ENCODE measurements at places on chromosomes 11 and 22.
A peak's percentile ranks its signal among the peaks of the same experiment; 100 is the strongest.

DNA sequence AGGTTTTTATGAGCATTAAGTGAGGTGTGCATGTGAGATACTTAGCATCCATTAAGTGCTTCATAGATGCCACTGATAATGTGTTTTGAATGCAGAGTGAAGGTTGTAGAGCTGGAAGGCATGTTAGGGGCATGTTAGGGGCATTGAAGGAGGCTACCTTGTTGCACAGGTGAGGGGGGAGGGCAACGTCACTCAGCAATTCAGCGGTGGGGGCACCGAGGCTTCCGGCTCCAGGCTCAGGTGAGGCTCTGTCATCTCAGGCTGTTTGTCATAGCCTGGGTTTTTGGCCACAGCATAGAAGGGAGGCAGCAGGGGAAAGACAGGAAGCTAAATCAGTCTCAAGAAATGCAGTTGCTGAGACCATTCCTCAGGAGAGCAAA, 299.0 kb downstream of the NTM start:
- DNase-seq: no peak

DNA sequence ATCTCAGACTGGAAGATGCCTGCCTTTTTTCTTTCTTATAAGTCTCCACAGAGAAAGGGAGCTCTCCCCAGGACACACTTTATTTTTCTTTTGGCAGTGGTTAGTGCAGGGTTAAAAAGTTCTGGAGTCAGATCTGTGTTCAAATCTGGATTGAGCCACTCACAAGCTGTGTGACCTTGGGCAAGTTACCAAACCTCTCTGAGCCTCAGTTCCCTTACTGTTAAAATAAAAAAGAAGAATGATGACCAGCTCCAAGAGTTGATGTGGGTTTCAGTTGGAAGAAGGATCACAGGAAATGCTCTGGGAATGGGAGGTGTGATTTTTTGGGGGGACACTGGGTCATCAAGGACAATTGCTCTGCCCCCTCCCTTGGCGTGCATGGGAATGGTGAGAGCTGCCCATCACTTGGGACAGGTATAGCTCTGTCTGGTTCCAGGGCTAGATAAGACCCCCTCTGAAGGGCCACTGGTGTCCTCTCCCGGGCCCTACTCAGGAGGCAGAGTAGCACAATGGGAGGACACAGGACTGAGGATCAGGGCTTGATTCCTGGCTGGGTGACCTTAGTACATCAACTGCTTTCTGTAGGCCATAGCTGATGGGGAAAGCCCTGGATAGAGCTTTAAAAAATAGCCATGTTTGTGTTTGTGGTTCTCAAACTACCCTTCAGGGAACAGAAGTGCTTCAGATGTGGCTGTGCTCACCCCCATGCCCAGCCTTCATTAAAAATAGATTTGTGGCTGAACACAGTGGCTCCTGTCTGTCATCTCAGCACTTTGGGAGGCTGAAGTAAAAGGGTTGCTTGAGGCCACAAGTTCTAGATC, 228.3 kb downstream of the MIAT start:
- no peak for DNase-seq

- no peak for DNase-seq
Measured at GRCh38 chr11:68976095-68976494, 4.7 kb downstream of the MRGPRD start.

GRCh38 chr11:99683933-99684332, 663.2 kb downstream of the CNTN5 start:
- DNase-seq: no peak

DNA sequence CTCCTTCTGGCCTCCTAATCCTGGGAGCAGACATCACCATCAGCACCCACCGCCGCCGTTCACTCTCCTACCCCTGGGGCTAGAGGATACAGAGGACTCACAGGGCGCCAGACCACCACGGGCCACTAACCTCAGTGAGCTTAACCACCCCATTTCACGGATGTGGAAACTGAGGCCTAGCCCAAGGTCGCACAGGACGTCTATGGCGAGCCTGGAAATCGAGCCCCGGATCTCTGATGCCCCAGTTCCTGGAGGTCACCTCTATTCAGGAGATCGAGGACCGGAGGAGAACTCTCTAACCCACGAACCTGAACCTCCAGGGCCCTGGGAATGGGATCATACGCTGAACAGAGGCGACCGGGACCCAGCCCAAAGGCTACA, 349 bp downstream of the TIMM10 start:
- DNase-seq: no peak

DNA sequence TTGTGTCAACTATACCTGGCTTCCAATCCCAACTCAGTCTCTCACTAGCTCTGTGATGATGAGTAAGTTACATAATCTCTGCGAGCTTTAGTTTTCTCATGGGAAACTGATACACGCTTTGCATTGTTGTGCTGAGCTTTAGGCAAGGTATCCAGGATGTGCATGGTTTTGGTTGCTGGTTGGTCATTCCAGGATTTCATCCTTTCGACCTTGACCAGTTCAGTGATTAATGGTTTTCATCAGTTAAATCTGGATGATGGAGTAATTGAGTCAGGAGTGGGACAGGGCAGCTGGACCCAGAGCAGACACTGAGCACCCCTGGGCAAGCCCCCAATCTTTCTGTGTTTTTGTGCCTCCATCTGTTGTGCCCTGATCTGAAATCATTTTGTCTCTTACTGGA, 417.3 kb upstream of the CADM1 start:
- DNase-seq: no peak

- DNase-seq: no peak
Measured at GRCh38 chr11:68741463-68741862, 9.9 kb downstream of the TESMIN start.

DNA sequence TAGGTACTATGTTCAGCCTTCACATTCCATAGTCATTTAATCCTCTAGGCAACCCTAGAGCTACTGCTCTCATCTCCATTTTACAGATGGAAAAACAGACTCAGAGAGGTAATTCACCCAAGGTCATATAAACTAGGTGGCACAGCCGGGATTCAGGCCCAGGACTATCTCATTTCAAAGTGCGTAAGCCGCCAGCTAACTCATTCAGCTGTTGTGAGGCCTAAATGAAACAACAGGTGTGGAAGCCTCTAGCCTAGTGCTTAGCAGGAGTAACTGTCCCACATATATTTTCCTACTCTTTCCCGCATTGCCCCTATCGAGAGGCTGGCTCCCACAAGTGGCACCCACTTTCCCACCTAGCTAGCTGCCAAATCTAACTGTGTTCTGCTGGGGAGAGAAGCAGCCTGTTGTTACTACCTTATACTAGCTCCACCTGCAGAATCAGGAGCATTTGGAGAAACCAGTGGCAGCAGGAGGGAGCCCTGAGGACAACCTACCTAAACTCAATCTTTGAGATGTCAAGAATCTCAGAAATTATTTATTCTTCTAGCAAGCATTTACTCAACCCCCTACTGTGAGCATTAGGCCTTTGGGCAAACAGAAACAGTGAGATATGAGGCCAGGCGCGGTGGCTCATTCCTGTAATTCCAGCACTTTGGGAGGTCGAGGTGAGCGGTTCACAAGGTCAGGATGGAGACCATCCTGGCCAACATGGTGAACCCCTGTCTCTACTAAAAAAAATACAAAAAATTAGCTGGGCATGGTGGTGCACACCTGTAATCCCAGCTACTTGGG, 20.9 kb downstream of the PRG3 start:
- no peak for DNase-seq

GRCh38 chr11:18853086-18853720, 61.6 kb upstream of the PTPN5 start:
- DNase-seq: peak; percentile 30

DNA sequence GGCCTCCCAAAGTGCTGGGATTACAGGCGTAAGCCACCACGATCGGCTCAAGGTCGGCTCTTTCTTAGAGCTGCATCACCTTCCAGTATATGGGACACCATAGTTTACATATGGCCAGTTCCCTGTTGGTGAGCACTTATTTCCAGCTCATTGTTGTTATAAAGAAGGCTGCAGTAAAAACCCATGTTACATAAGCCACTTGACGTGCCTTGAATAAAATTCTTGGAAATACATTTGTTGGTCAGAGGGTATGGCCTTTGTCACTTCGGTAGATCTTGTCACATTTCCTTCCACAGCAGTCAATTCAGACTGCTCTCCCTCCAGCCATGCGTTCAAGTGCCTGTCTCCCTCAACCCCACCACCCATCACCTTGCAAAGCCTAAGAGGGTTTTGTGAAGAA, 92.9 kb downstream of the PRR5L start:
- DNase-seq: no peak

DNA sequence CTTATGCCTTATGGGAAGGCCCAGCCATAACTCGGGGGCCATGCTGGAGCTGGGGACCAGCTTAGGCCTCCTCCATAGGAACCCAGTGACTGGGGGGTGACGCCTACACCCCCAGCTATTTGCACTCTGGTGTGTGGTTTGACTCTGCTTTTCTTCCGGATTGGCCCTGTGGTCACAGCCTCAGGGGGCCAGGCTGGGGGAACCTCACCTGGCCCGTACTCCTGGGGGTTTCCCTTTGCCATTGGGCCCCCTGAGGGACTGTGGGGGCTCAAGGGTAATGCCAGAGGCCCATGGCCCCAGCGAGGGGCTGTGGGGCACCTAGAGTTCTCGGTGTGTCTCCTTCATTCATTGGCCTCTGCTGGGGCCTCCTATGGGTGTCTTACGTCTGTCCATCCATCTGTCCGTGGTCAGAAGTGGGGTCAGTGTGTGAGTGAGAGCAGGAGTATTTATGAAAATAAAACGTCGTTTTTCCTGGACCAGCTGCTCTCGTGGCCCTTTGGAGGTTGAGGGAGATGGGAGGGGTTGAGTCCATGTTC, 6.3 kb upstream of the SH3BP1 start:
- peak; percentile 92 for DNase-seq

GRCh38 chr11:27367881-27368280, 4.9 kb upstream of the CCDC34 start:
- no peak for DNase-seq

- DNase-seq: no peak
Measured at GRCh38 chr11:955154-956063, 29.7 kb downstream of the AP2A2 start.

DNA sequence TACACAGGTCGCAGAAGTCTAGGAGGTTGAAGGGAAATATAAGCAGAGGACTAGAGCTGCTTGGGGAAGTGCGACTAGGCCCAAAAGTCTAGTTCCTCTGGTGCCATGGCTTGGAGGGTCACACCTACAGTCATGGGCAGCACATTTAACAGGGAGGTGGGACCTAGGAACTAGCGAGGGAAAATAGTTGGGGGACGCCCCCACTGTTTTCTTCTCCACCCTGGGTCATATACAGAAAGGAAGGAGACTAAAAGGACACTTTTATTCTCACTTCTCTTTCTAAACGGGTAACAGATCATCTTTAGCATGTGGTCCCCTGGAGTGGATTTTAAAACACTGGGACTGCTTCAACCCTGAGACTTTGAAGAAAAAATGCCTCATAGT, 16.6 kb downstream of the APIP start:
- DNase-seq: no peak

GRCh38 chr22:36317658-36318271, 64.8 kb downstream of the APOL1 start:
- no peak for DNase-seq

DNA sequence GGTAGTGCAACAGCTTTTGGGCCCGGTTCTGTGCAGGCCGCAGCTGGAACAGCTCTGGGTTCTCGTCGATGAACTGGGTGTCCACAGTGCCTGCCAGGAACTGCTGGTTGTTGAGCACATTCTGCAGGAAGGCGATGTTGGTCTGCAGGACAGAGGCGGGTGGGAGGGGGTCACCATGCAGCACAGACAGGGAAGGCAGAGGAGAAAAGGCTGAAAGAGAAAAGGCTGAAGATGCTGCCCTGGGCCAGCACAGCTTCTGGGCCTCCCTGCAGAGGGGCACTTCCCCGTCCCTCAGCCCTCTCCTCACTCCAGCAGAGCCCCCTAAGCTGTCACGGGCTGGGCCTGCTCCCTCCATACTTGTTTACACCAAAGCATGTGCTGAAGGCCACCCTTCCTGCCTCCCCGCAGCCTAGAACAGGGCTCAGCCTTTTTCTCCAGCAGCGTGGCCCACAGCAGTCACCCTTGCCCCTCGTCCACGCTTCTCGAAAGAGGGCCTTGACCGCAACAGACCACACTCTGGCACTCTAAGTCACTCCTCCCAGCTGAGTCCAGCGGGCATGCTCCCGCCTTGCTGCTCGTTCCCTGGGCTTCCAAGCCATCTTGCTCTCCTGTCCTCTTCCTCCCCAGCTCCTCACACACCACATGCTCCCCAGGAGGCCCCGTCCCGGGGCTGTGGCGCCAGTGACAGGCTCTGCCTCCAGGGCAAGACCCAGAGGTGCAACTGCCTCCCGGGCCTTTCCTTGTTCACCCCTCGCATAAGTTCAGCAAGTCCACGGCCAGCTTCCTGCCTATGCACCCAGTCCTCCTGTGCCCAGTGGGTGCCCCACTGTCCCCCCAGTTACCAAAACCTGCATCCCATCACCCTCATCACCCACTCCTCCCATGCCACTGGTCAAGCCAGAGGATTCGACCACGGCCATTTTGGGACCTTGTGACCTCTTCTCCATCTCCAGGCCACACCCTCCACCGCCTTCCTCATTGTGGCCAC, 3.3 kb upstream of the LRFN4 start:
- no peak for DNase-seq

DNA sequence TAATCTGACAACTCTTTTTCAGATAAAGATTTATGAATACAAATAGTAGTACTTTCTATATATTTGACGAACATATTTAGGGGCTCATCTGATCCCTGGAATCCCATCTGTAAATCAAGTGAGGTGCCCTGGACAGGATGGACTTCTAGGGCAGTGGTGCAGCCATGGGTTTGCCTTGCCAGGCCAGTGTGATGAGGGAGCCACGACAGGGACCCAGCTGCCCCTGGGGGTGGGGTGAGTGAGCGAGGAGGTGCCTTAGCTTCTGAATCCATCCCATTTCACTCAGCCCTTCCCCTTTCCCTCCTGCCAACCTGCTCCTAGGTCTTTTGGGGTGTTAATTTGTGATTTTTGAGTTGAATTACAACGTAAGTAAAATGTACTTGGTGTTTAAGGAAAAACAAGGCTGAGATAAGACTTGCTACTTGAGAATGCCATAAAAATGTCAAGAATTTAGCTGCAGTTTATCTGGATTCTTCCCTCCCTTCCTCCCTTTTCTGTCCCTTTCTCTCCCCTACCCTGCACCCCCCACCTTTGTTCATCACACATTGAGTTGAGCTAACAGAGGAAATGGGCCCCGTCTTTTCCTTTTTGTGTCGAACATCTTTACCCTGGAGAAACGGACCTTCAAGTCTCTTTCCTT, 60.8 kb downstream of the PPFIBP2 start:
- DNase-seq: no peak

DNA sequence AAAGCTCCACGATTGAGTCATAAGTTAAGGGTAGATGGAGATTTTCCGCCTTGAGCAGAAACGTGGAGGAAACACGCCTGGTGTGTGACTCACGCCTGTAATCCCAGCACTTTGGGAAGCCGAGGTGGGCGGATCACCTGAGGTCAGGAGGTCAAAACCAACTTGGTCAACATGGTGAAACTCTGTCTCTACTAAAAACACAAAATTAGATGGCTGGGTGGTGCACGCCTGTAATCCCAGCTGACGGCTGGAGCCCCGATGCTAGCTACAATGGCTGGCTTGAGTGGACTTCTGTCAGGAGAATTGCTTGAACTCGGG, 17.3 kb upstream of the DGCR8 start:
- DNase-seq: no peak

DNA sequence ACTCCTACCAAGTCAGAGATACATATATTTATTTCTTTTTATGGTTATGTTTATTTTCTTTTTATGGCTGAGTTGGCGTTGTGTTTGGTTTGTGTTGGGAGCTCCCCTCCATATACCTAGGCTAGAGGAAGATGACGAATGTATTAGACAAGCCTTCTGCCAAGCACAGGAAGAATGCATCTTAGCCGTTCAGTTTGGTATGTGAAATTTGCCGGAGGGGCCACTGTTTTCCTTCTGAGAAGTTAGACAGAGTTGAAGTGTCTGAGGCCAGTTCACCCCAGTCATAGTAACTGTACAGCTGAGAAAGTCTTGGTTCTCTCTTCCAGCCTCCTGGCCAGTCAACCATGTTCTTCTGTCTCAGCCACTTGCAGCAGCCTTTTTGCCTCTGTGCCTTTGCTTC, 29.8 kb downstream of the TEAD1 start:
- no peak for DNase-seq

Data from GM10248 (cell line).